ENCODE measurements at places on chromosomes 4 and X.

DNA sequence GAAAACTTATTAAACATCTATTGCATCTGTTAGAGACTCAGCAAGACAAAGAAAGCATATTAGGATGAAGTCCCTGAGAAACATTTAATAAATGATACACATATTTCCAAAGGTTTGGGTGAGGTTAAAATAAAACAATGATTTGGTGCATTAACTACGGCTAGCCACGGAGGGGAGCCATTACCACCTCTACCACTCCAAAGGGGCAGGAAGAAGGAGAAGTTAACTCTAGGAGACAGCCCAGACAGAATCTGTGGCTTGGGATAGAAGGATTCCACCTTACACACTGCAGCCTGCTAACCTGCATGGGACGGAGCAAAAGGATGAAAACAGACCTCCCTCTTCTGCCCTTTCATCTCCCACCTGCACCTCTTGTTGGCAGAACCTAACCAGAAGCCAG lies 189.1 kb upstream of the C1QTNF7 start:
- DNase-seq, result no peak

GRCh38 chrX:37746218-37746941 lies 33.5 kb upstream of the CYBB start:
- DNase-seq, result no peak

DNA sequence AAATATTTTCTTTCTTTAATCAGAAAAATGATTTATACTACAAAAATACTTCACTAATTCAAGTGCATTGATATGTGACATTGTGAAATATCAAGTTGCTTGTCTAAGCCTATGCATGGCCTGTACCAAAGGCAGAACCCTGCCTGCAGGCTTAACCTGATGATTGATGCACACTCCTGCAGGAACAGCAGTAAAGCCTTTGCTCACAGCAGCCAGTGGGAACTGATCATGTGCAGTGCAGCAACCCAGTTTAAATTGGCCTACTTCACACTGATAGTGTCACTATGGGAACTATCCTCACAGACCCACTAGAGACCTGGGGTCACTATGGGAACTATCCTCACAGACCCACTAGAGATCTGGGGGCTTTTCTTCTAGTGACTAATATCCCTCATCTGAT lies 603.8 kb downstream of the RAPGEF2 start:
- no peak for DNase-seq

DNA sequence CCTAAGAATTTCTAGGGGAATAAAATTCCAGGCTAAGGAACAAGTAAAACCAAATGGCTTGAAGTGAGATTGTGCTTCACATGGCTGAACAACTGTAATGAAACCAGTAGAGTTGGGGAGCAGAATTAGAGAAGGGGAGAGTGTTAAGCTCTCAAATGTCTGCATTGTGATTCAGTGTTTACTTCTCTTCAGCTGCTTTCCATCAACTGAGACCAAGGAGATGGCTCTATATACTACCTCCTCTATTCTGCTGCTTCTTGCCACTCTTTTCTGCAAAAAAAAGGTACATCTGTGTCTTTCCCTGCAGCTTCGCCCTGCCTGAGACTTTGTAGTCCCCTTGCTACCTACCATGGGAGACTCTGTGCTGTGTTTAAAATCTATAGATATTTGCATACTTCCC lies 73.5 kb downstream of the WDFY3 start:
- no peak for DNase-seq

- no peak for DNase-seq
Measured at GRCh38 chr4:151099976-151100417, 569 bp downstream of the RPS3A start.

DNA sequence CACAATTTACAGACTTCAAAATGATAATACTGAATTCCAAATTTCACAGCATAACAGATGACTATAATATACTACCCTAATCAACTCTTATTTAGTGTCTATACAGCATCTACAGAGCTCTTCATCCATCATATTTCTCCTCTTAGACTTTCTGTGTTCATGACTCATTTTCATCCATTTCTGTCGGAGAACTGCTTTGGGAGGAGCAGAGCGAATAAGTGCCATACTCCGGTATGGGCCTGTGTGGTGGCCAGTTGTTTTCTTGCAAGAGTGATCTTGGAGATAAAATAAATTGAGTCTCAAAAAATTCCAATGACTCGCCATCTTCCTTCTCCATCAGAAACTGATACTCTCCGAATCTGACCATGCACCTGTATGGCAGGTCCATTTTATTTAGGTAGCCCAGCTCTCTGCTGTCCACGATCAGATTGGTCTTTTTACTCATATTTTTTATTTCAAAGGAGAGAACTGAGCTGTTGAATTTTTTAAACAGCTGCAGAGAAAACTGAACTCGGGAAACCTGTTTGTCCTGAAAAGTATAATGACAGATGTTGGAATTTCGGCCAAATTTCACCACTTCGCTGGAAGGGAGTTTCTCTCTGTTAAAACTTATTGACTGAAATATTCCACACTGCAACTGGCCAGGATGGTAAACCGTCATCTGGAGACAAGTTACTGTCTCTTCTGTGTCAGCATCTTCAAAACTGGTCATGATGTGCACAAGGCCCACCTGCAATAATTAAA lies 7.8 kb downstream of the TIFA start:
- no peak for DNase-seq

DNA sequence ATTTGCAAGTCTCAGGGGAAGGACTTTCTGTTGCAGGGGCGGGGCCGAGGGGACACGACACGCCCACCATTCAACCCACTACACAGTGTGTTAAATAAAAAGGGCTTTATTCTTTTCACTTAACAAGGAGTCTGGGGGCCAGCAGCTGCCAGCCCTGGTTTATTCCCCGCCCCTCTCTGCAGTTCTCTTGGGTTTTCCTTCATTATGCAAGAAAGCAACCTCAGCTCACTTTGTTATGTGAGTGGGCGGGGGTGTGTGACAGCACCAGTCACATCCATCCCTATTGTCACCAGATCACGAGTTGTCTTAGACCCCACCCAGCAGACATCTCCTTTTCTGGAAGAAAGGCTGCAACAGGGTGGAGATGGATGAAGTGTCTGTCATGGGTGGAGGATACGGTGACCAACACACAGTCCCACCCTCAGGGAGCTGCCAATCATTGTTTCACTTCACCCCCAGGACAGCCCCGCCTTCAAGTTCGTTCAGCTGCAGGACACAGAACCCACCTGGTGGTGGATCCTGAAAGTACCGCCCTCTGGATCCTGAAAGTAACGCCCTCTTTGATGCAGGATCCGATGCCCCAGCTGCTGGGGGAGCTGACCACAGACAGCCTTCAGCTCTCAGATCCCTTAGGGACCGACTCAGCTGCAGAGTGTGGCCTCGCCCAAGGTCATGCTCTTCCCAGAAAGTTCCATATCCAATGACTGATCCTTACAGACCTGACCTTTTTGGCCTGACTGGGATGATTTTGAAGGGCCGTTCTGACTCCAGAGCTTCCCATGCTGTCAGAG lies 79.6 kb downstream of the SMIM20 start:
- DNase-seq, result no peak

GRCh38 chrX:155662282-155662681 lies 49.5 kb upstream of the TMLHE start:
- DNase-seq, result no peak

- DNase-seq, result no peak
Measured at GRCh38 chrX:134443020-134443419, 16.9 kb upstream of the HPRT1 start.

GRCh38 chrX:26411045-26411444 lies 195.1 kb downstream of the MAGEB5 start:
- DNase-seq, result no peak

DNA sequence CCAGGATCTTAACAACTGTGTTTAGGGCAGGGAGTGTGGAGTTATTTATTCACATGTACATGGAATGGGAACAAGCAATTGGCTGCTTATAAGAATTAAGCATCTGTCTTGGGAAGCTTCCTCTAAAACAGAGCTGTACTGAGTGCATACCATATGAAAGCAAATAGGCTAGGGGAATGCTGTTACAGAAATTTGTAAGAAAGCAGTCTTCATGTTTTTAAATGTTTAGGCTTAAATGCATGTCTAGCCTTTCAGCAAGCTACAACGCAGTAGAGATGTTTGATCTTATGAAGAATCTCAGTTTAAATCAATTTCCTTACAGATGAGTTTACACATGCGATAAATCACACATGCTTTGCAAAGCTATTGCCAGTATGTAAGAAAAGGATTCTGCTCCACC lies 123.1 kb upstream of the MID1 start:
- DNase-seq, result no peak

DNA sequence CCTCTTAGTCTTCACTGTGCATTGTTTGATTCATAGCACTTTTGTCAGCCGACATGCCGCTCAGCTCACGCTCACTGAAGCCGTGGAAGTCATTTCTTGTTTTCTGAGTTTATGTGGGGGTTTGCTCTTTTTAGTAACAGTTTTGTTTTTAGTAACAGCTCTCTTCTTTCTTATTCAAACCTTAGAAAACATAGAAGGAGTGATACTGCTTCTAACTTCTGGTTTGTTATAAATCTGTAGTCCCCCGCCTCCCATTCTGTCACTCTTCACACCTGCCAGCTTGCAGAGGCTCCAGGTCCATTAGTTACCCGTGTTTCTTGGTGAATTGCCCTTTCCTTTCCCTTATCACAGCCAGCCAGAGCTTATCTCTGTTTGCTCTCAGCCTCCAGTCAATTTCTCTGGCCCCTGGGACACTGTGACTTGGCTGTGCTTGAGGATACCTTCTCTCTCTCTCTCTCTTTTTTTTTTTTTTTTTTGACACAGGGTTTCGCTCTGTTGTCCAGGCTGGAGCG lies 50.5 kb downstream of the GRK4 start:
- no peak for DNase-seq

DNA sequence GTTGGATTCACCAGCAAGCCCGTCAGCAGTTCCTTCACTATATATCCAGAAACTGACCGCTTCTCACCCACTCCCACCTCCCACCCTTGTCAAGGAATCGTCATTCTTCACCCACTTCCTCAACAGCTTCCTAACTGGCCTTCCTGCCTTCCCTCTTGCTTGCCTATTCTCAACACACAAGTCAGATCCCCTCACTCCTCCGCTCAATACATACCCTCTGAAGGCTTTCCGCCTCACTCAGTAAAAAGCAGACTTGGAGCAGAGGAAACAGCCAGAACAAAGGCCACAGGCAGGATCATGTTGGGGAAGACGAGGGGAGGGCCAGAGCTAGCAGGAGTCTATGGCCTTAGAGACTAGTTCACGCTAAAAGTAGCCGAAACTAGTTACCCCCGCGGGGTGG lies 23.7 kb downstream of the RWDD4 start:
- no peak for DNase-seq

DNA sequence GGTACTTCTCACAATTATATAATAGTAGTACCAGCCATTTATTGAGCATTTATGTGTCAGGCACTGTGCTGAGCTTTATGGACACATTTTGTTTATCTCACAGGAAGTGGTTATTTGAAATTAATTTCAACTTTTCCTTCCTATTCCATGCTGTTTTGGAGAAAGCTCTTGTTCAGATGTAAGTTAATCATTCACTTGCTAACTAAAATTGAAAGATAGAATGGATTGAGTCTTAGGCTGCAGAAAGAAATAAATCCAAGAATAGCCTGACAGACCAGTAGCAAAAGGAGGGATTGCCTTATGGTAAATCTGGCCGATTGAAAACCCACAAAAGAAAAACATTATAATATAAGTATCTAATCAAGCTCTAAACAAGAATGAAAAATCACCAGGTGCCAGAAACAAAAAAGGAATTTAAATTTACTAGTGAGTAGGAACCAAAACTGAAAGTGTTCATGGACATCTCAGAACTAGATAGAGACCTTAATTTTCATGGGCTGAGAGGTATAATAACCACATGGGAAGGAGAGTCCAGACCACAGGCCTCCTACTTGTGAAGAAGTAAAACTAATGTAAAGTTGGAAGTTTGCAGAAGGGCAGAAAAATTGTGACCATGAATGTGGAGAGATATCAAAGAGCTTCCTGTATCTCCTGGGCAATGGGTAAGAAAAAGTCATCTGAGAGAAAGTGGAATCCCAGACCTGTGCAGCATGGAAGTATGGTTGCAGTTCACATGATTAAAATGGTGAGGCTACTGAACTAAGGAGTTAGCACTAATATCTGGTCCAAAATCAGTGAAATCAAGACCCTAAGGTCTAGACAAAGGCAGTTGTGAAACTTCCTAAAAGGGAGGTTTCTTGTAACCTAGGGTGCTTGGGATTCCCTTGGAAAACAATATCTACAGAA lies 38.0 kb downstream of the RADX start:
- no peak for DNase-seq

- no peak for DNase-seq
Measured at GRCh38 chrX:76172325-76172893, 453 bp upstream of the PBDC1 start.

- DNase-seq, result no peak
Measured at GRCh38 chr4:140311257-140311835, 62.1 kb upstream of the SCOC start.

GRCh38 chr4:98572697-98573096 lies 85.7 kb downstream of the TSPAN5 start:
- DNase-seq, result no peak

GRCh38 chr4:48571471-48571870 lies 81.4 kb downstream of the ZAR1 start:
- no peak for DNase-seq

- no peak for DNase-seq
Measured at GRCh38 chr4:126899331-126899801, 733.4 kb upstream of the INTU start.

- DNase-seq, result no peak
Measured at GRCh38 chrX:72349190-72349589, 43.5 kb upstream of the CITED1 start.

- no peak for DNase-seq
Measured at GRCh38 chr4:107044170-107044569, 8.1 kb upstream of the DKK2 start.

GRCh38 chrX:7086384-7086783 lies 61.1 kb upstream of the STS start:
- DNase-seq, result no peak

GRCh38 chrX:8864161-8864560 lies 63.0 kb upstream of the FAM9A start:
- DNase-seq, result no peak

DNA sequence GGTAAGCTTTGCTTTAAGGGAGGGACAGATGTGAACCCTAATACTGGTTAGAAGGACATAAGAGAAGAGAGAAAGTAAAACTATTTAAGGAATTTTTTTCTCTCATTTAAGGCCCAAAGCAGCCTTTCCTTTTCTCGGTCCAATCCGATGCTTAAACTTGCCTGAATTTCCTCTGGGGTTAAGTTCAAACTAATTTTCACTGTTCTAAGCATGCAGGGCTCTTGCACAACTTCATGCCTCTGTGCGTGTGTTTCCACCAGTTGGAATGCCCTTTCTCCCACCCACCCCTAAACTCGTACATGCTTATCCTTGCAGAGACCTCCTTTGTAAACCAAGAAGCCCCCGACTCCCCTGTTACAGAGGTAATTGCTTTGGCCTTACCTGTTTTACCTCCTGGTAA lies 204.7 kb downstream of the CBR4 start:
- no peak for DNase-seq

GRCh38 chrX:34884817-34885216 lies 57.8 kb upstream of the FAM47B start:
- DNase-seq, result no peak

GRCh38 chr4:170674176-170674575 lies 584.4 kb upstream of the AADAT start:
- DNase-seq, result no peak
